NCI-H2227 treated with DMSO at 0.1 percent for 48 hours (cell line): ENCODE measurements at places on chromosomes 4 and X.

- no peak for DNase-seq
These were observed 212.2 kb downstream of the LDB2 start for GRCh38 chr4:16686195-16686594.

DNA sequence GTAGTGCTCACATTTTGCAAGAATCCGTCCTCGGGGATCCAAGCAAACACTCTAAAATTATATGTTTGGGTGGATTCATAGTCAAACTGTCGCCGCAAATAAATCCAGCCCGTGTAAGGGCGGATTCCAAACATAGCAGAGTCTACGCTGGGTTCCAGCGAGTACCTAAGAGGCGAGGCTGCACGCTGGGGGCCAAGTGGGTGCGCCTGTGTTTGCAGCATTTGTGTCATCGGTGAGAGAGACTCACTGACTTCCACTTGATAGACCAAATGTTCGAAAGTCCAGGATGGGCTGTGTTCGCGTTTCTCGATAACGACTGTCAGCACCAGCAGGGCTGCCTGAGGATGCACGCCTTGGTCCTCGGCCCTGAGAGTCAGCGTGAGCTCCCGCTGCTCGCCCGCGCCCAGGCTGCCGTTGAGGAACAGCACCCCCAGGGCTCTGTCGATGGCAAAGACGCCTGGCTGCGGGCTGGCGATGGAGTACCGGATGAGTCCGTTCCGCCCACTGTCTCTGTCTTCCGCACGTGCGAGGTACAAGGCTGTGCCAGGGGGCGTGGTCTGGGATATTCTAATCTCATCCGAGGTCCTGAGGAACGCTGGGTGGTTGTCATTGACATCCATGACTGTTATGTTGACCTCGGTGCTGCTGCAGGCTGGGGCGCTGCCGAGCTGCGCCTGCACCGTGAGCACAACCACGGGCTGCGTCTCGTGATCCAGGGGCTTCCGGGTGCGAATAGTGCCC lies 158.7 kb downstream of the DCHS2 start:
- peak; percentile 87 for DNase-seq

GRCh38 chr4:180682776-180683175 lies 1560.4 kb upstream of the TENM3 start:
- no peak for DNase-seq

DNA sequence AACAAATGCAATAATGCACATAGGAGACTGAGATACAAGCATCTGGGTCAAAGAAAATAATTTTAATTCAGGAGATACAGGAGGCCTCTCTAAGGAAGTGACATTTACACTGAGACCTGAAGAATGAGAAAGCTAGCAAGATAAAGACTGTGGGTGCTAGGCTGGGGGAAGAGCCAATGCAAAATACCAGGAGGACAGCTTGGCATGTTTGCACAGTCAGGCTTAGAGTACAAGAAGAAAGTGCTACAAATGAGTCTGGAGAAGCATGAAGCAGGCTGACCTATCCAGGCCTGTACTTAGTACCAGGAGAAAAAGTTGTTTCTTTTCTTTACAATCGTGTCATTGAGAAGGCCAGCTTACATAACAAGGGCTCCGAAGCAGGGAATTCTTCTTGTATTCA lies 56.9 kb downstream of the GABRB1 start:
- DNase-seq = no peak

GRCh38 chrX:39903343-39903742 lies 194.4 kb downstream of the BCOR start:
- DNase-seq = no peak

DNA sequence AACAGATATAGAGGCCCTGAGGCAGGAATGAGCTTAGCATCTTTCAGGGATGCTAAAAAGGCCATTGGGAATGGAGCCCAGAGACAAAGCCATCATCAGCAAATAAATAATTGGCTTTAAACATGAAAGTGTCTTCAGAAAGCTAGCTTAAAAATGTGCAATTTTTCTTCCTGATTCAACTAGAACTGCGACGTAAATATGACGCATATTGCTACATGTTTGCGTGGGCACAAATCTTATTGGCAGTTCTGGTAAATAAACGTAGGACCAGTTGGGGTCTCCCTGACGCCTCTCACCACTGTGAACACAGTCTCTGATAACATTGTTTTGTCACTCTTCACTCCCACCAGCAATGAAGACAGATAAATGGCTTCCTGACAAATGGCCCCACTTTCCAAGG lies 97.3 kb upstream of the SRD5A3 start:
- no peak for DNase-seq

DNA sequence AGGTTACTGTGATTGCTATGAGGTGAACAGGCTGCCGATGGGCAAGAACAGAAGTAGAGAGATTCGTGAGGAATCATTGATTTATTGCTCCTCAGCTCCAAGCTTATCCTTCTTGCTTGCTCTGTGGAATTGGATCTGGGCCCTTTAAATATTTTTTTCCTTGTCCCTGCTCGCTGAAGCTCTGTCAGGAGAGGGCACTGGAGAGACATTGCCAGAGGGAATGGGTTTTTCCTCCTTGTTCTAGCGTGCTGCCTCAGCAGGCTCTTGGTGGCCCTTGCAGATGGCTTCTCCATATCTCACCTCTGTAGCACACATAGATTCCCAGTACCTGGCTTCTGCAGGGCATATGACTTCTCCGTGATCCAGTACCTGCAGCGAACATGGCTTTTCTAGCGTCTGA lies 67.4 kb downstream of the CNGA2 start:
- no peak for DNase-seq

DNA sequence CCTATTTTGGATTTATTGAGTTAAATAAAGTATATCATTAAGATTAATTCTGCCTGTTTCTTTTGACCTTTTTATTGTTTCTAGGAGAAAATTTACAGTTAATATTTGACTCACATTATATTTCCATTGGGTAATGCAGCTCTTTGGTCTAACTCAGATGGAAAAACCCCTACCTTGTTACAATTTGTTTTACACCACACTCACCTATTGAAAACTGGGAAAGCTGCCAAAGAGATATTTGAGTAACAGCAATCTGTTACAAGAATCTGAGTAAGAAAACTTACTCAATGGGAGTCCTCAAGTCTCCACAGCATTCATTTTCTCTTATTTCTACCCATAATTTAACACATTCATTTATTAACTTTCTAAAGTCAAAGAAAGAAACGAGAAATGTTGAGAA lies 108.0 kb upstream of the TLL1 start:
- no peak for DNase-seq

GRCh38 chrX:49876750-49877149 lies 2.5 kb upstream of the USP27X start:
- DNase-seq = peak; percentile 34

GRCh38 chrX:14354521-14354920 lies 174.8 kb upstream of the GLRA2 start:
- DNase-seq = no peak

GRCh38 chrX:13383907-13384306 lies 64.1 kb upstream of the ATXN3L start:
- DNase-seq = no peak

- DNase-seq = no peak
These were observed 5.5 kb upstream of the FGF2 start for GRCh38 chr4:122821092-122821491.

DNA sequence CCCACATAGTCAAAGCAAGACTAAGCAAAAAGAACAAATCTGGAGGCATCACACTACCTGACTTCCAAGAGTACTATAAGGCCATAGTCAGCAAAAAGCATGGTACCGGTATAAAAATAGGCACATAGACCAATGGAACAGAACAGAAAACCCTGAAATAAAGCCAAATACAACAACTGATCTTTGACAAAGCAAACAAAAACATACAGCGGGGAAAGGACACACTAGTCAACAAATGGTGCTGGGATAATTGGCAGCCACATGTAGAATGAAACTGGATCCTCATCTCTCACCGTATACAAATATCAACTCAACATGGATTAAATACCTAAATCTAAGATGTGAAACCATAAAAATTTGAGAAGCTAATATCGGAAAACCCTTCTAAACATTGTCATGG lies 819.3 kb upstream of the FRG1 start:
- no peak for DNase-seq

GRCh38 chr4:34469516-34469915 lies 1774.8 kb downstream of the ARAP2 start:
- DNase-seq = no peak

DNA sequence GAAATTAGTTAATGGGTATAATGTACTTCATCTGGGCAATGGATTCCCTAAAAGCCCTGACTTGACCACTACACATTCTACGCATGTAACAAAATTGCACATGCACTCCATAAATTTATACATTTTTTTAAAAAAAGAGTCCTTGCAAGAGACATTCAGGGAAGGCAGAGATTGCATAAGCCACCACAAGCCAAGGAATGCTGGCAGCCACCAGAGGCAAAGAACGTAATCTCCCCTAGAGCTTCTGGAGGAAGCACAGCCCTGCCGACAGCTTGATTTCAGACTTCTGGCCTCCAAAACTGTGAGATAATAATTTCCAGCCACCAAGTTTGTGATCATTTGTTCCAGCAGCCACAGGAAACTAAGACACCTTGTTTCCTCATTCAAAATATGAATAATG lies 185.6 kb upstream of the GALNT7 start:
- DNase-seq = no peak

DNA sequence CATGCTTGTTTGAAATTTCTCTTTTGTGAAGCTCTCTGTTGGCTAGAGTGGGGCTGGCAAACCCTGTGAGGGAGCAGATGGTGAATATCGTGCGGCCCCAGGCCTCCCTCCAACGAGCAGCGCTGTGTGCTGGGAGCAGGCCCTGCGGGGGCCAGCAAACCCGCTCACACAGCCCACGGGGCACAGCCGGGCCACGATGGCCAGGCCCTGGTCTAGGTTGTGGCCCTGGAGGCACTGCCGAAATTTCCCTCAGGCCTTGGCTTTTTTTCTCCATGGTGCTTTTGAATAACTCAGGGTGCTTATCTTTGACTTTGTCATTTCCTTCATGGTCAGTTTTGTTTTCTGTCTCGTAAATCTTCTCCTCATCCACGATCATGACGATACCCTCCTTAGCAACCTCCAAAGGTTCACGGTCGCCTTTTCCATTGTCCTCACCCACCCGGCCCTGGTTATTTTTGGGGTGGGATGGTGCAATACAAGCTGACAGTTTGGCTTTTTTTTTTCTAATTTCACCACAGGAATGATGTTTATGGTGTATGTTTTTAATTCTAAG lies 20.7 kb downstream of the PCGF3 start:
- no peak for DNase-seq

GRCh38 chrX:154751669-154752271 lies 893 bp upstream of the GAB3 start:
- DNase-seq = no peak

GRCh38 chr4:140237616-140238350 lies 83.8 kb upstream of the MAML3 start:
- peak; percentile 81 for DNase-seq
